ENCODE measurements at places on chromosomes 5 and 9.

DNA sequence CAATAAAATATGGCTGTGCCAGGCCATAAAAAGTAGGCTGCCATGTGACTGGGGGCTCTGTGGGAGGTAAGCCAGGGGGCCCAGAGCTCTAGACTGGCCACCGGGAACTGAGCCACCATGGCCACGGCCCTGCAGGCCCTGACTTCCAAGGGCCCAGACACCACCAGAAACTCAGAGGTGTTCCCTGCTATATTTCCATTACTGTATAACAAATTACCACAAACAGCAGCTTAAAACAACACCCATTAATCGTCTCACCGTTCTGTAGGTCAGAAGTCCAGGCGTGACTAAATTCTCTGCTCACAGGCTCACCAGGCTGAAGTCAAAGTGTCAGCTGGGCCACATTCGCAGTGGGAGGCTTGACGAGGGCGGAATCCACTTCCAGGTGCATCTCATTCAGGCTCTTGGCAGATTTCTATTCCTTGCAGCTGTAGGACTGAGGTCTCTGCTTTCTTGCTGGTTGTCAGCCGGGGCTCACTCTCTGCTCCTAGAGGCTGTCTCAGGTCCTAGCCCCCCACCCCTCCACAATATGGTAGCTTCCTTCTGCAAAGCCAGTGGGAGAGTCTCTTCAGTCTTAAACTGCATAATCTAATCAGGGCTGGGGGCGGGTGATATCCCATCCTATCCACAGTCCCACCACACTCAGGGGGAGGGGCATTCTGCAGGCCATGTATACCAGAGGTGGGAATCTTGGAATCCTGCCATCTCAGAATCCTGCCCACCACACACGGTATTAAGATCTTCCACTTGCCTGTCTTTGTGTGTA is 125.4 kb downstream of the C5orf15 start:
- DNase-seq = no peak

DNA sequence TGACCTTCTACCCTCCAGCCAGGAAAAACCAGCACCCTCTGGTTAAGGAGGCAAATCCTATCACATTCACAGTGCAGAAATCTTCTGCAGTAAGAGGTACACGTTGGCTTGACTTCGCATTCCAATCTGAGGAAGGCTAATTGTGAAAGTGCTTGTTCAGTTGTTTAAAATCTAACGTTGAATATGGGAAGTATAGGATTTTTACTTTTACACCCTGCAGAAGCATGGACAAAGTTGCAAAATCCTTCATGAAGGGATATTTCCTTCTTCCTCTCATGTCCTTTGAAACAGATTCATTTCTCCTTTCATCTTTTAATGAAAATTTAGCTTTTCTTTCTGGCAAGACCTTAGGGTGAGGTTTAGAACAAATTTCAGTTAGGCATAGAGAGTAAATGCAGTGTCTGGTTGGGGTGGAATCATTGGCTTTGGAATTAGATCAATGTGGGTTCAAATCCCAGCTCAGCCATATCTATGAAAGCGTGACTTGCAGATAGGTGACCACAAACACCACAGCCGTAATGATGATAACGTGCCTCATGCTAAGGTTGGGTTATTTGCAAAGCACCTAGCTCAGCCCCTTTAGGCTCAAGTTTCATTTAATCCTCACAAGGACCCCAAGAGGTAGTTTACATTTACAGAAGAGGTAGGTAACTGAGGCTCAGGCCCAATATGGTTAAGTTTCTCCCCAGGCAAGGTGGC is 42.2 kb upstream of the C5orf58 start:
- no peak for DNase-seq

- no peak for DNase-seq
These were observed 141.9 kb upstream of the EFNA5 start for GRCh38 chr5:107812570-107813141.

DNA sequence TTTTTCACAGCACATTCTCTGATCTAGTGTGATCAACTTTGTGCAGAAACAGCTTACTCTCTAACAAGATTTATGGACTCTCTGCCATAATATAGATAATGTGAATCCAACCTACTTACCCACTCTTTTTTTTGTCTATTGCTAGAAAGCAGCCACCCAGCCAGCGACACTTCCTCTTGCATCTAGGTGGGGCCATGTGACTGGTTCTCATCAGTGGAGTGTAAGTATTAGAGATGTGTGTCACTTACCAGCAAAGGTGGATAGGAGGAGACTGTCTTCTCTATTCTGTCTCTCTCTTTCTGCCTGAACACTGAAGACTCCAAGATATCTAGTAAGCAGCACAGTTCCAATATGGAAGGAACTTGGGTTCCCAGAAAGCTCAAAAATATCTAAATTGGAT is 174.8 kb downstream of the MCTP1 start:
- no peak for DNase-seq

- DNase-seq = no peak
These were observed 142.2 kb upstream of the MAP3K1 start for GRCh38 chr5:56673171-56673570.

DNA sequence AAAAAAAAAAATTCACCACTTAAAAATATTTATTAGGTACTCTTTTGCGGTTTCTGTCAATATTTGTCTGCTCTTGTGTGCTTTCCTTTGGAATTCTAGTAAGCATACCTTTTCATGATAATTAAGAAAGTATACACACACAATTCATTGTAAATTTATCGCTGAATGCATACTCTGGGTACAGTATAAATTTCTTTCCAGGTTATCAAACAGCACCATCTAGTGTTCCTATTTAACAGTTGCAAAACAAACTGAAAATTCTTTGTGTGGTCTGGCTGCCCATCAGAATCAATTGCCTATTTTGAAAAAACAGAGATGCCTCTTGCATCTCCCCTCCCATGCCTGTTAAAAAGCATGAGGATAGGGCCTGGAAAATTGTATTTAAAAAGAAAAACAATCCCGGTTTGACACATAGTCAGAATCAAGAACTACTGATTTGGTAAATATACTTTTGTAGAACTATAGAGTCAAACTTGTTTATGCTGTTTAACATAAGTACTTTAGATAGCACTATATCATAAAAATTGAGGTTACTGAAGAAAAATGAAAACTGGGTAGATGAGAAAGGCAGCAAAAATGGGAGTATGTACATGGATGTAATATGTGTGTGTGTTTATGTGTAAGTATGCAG is 16.2 kb downstream of the PGGT1B start:
- DNase-seq = no peak

- no peak for DNase-seq
These were observed 1.2 kb downstream of the KCNMB1 start for GRCh38 chr5:170387775-170388639.

DNA sequence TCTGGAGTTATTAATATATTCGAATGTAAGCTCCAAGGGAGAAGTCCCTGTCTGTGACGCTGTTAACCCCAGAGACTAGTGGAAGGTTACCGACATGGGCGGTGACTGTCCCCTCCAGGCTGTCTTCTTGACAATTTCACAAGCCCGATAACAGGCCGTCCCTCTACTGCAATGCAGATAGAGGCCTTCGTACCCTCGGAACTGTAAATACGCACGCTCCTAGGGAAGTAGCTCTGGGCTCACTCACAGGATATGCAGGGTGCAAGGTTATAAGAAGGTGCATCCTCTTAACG is 680 bp upstream of the RFK start:
- DNase-seq = peak; percentile 22

- no peak for DNase-seq
These were observed 282.0 kb downstream of the SPOCK1 start for GRCh38 chr5:137216976-137217598.

DNA sequence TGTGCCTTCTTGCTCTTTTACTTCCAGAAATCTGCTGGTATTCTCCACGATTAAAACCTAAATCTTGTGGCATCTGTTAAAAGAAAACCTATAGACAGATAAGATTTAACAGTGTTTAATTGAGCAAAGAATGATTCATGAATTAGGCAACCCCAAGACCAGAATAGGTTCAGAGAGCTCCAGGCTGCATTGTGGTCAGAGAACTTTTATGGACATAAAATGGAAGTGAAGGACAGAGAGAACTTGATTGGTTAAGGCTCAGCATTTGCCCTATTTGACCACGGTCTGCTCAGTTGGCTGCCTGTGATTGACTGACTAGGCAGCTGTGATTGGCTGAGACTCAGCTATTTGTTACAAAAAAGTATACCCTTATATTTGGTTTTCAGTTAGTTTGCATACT is 10.4 kb upstream of the SLC36A2 start:
- DNase-seq = no peak

DNA sequence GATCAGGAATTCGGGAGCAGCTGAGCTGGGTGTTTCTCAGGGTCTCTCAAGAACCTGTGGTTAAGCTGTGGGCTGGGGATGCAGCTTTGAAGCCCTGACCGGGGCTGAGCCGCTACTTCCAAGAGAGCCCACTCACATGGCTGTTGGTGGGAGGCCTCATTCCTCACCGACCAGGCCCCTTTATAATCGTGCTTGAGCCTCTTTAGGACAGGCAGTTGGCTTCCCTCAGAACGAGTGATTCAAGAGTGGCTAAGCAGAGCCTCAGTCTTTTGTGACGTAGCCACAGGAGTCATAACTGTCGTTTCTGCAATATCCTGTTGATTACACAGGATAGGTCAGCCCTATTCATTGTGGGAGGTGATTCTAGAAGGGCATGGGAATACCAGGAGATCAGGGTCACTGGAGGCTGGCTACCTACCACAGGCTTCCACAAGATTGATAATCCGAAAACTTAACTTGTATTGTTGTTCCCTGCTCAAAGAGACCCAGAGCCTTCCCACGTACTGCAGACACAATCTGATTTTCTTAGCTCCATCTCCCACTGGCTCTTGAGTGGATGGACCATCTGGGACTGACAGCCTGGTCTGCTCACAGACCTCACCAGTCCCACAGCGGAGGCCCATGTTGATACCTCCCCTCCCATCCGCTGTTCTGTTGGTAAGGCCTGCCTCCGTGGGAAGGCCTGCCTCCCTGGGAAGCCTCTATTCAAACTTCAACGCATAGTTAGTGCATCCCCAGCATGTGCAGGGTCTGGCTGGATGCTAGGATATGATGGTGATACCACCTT is 3.0 kb upstream of the ERGIC1 start:
- DNase-seq = no peak

GRCh38 chr5:103617913-103618312 is 55.3 kb upstream of the NUDT12 start:
- no peak for DNase-seq

DNA sequence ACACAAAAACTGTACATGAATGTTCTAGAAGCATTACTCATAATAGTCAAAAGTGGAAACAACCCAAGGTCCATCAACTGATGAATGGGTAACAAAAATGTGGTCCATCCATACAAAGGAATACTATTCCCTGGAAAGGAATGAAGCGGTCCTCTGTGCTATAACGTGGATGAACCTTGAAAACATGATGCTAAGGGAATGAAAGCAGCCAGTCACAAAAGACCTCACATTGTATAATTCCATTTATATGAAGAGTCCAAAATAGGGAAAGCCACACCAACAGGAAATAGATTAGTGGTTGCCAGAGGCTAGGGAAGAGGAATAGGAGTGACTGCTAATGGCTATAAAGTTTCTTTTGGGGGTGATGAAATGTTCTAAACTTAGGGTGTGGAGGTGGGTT is 22.7 kb upstream of the BARHL1 start:
- no peak for DNase-seq

- DNase-seq = no peak
These were observed 136.6 kb upstream of the COL5A1 start for GRCh38 chr9:134505032-134505431.

- no peak for DNase-seq
These were observed 53.8 kb upstream of the SNCAIP start for GRCh38 chr5:122258241-122258640.

- DNase-seq = no peak
These were observed 17.2 kb downstream of the PPARGC1B start for GRCh38 chr5:149747141-149747832.

DNA sequence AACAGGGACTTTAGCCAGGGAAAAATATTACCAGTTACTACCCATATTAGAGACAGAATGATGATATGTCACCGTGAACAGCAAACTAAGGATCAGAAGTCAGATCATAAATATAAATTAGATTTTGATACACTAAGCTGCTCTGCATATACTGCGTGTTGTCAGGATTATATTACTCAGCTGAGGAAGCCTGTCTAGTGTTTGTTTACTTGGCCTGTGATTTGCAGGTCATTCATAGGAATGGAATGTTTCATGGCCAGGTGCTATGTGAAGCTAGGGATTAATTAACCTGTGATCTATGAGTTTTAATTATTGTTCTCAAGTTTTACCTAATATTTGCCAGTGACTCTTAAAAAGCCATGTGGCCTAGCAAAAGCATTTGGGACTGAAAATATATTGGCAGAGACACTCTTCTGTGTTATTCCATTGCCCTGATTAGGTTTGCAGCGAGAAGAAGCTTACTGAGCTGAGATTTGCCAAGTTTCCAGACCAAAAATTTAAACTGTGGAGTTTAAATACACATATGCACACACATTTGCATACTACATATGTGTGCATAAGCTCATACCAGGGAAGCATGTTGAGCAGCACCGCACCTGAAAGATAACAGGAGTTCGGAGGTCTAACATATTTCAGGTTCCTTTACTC is 496.3 kb upstream of the GRIA1 start:
- no peak for DNase-seq

GRCh38 chr9:89380437-89381307 is 62.4 kb downstream of the SECISBP2 start:
- DNase-seq = no peak

DNA sequence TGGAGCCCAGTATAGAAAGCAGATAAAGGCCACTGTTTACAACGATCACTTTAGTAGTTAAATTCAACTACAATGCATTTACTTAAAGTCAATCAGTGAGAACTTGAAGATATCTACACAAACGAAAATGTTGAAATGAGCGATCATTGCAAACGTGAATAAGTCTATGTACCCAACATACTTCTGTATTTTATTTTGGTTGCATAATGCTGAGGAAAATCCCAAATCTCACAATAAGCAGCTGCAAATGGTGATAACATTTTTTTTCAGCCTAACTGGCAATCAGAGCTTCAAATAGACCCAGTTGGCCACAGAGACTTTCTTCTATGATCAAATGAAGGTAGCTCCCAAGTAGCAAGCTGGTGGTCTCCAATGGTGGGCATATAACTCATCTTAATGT is 32.1 kb downstream of the PDGFRB start:
- DNase-seq = no peak

DNA sequence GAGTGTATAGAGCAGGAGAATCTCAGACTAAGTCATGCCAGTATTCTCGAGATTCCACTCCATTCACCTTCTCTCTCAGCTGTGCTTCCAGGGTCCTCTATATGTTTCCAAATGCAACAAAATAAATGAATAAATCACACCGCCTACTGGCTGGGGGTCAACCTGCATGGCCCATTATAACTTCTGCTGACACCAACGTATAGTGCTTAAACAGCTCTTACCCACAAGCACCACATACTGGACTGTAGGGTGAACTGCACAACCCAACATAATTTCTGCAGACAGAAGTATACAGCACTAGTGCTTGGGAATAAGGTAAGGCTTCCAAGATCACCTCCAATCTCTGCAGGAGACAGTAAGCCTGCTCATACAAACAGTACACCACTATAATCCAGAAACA is 33.1 kb upstream of the HTR4 start:
- DNase-seq = no peak

GRCh38 chr5:139637438-139638089 is 10.6 kb upstream of the CXXC5 start:
- DNase-seq = no peak

GRCh38 chr5:168550656-168551055 is 21.6 kb downstream of the FBLL1 start:
- no peak for DNase-seq

Measured in activated CD4-positive, alpha-beta T cell treated with anti-CD3 and anti-CD28 coated beads for 24 hours (primary cell).